Activated naive CD4-positive, alpha-beta T cell treated with anti-CD3 and anti-CD28 coated beads for 36 hours (primary cell): ENCODE measurements at places on chromosomes 11 and 22. TPM values are rescaled to one million over a fixed set of nuclear protein-coding genes. Genes with fewer than 3 reads are reported as not detected.

The C22orf31 gene
- total RNA-seq, result not detected

The MS4A6A gene
- not detected for total RNA-seq

The SCARF2 gene
- total RNA-seq, result 0.21 TPM

The KRTAP5-1 gene
- not detected for total RNA-seq

The TTC28 gene
- 1.9 TPM for total RNA-seq

The SLC22A9 gene
- total RNA-seq, result not detected

The CFAP300 gene
- total RNA-seq, result not detected

The PAMR1 gene
- total RNA-seq, result not detected

The PGM2L1 gene
- 11.9 TPM for total RNA-seq

The CDC42EP2 gene
- 0.57 TPM for total RNA-seq

The MUC2 gene
- not detected for total RNA-seq

The TNKS1BP1 gene
- 14.7 TPM for total RNA-seq

The SLC22A6 gene
- total RNA-seq, result not detected

The FJX1 gene
- 0.98 TPM for total RNA-seq

The GLYATL1 gene
- not detected for total RNA-seq

The DDX17 gene
- total RNA-seq, result 341 TPM

The OR4A5 gene
- total RNA-seq, result not detected

The VPREB1 gene
- total RNA-seq, result not detected

The MADD gene
- total RNA-seq, result 52.2 TPM

The TSGA10IP gene
- total RNA-seq, result not detected

The TFIP11 gene
- 34.4 TPM for total RNA-seq

The MIOX gene
- total RNA-seq, result not detected

The PPP6R3 gene
- total RNA-seq, result 87.0 TPM

The CCDC15 gene
- total RNA-seq, result 6.1 TPM

The LRFN4 gene
- 16.1 TPM for total RNA-seq

The CYTH4 gene
- 30.5 TPM for total RNA-seq

The FANCF gene
- total RNA-seq, result 7.9 TPM

The SCGB1A1 gene
- total RNA-seq, result not detected

The DEUP1 gene
- total RNA-seq, result not detected

The KCNJ11 gene
- 1.0 TPM for total RNA-seq

The FGF4 gene
- total RNA-seq, result not detected

The PIM3 gene
- 202 TPM for total RNA-seq

The PATE2 gene
- not detected for total RNA-seq

The NCAPH2 gene
- total RNA-seq, result 115 TPM

The CARS1 gene
- 128 TPM for total RNA-seq

The GUCY1A2 gene
- total RNA-seq, result not detected

The SAA2 gene
- not detected for total RNA-seq

The RNF169 gene
- total RNA-seq, result 16.0 TPM

The CARD18 gene
- not detected for total RNA-seq

The OR8K3 gene
- total RNA-seq, result not detected

The RELT gene
- 18.5 TPM for total RNA-seq

The VSTM5 gene
- total RNA-seq, result not detected

The CHRM4 gene
- not detected for total RNA-seq

The ABCC8 gene
- not detected for total RNA-seq

The FAM111B gene
- 22.6 TPM for total RNA-seq

The MMP27 gene
- total RNA-seq, result not detected

The MMP26 gene
- not detected for total RNA-seq

The ZNF70 gene
- 0.93 TPM for total RNA-seq

The OR2D2 gene
- not detected for total RNA-seq

The MMP12 gene
- not detected for total RNA-seq

The GAS2 gene
- 1.2 TPM for total RNA-seq

The RFPL3 gene
- total RNA-seq, result not detected

The FOLR1 gene
- total RNA-seq, result not detected

The KLHDC7B gene
- 7.6 TPM for total RNA-seq

The TREH gene
- not detected for total RNA-seq

The TYR gene
- total RNA-seq, result not detected
